ENCODE measurements at places on chromosomes 5 and 9.

- DNase-seq: no peak
These were observed 75.3 kb upstream of the PJA2 start for GRCh38 chr5:109485030-109485429.

DNA sequence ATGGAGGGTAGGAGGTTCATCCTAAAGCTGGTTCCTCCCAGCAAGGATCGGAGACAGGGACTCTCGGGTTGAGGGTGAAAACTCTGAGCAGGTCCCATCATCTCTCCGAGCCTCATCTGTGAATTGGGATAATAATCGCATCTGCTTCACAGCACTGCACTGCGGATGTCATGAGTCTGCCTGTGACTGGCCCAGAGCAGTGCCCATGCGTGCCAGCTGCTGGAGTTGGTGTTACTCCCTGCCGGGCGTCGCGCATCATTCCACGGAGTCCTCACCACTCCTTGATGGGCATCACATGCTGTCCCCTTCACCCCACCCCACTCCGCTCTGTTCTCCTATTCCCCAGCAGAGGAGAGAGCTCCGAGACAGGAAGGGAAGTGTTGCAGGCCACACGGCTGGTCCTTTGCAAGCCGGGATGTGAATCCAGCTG, 35.1 kb upstream of the ORM1 start:
- no peak for DNase-seq

- no peak for DNase-seq
These were observed 189.2 kb upstream of the TBC1D2 start for GRCh38 chr9:98444601-98445000.

- DNase-seq: no peak
These were observed 350.5 kb downstream of the ZNF608 start for GRCh38 chr5:124395926-124396325.

- DNase-seq: no peak
These were observed 43.8 kb downstream of the WDR36 start for GRCh38 chr5:111135946-111136345.

DNA sequence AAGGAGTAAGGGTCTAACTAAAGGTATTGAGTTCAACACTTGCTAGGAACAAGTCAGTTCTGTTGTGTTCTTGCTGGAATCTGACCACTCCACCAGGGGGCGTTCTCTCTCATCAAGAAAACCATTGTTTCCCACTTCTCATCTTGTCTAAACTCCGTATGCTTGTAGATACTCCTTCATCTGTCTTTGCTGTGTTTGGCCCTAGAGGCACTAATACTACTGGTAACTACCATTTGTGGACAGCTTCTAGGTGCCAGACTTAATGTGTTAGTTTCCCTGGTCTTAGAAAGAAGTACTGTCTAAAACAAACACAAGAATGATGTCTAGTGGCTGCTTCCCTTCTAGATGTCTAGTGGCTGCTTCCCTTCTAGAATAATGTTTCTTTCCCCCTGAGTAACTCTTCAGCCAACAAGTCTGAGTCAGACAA, 18.7 kb upstream of the PTPDC1 start:
- DNase-seq: peak; percentile 71

DNA sequence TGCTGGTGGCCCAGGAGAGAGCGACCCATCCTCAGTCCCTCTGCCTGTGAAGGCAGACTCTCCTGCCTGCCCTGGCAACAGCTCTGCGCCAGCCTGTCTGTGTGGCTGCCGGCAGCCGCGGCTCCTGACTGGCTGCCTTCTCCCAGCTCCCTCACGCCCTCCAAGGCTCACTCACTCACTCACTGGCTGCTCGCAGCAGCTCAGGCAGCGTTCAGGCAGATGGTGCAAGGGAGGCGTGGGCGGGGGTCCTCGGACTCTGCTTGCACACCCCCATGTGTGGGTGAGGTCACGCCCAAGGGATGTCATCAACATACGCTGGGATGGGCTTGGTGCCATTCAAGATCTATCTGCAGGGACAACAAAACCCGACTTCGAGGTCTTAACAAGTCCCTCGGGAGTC, 66.7 kb downstream of the DAB2IP start:
- peak; percentile 74 for DNase-seq

GRCh38 chr9:91902475-91903125, 47.4 kb downstream of the ROR2 start:
- peak; percentile 44 for DNase-seq

GRCh38 chr5:86625148-86625547, 7.4 kb downstream of the COX7C start:
- DNase-seq: no peak

DNA sequence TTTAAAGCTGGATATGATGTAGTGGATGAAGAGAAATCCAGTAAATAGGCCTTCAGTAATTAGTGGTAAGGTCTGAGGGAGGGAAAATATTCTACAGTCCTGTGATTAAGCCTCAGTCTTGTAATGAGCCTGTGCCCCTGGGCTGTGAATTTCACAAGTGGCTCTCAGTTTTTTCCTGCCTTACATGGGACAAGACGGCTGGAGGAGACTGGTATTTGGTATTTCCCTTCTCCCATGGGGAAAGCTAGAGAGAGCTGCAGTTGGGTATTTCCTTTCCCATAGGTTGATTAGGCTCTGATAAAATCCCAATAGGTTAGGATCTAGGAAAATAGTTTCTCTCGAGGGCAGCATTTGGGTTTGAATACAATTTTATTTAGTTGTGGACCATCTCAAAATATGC, 62.2 kb upstream of the GNA14 start:
- DNase-seq: no peak

- DNase-seq: no peak
These were observed 26.7 kb downstream of the ECM2 start for GRCh38 chr9:92509050-92509449.

Measured in H7 (cell line).